ENCODE measurements at places on chromosomes 16 and 17.

GRCh38 chr17:9973669-9974447 lies 68.8 kb upstream of the RCVRN start:
- no peak for ATAC-seq

GRCh38 chr16:14018851-14019250 lies 52.3 kb upstream of the MRTFB start:
- no peak for ATAC-seq

- no peak for ATAC-seq
Measured at GRCh38 chr17:18987230-18987610, 17.3 kb downstream of the FAM83G start.

DNA sequence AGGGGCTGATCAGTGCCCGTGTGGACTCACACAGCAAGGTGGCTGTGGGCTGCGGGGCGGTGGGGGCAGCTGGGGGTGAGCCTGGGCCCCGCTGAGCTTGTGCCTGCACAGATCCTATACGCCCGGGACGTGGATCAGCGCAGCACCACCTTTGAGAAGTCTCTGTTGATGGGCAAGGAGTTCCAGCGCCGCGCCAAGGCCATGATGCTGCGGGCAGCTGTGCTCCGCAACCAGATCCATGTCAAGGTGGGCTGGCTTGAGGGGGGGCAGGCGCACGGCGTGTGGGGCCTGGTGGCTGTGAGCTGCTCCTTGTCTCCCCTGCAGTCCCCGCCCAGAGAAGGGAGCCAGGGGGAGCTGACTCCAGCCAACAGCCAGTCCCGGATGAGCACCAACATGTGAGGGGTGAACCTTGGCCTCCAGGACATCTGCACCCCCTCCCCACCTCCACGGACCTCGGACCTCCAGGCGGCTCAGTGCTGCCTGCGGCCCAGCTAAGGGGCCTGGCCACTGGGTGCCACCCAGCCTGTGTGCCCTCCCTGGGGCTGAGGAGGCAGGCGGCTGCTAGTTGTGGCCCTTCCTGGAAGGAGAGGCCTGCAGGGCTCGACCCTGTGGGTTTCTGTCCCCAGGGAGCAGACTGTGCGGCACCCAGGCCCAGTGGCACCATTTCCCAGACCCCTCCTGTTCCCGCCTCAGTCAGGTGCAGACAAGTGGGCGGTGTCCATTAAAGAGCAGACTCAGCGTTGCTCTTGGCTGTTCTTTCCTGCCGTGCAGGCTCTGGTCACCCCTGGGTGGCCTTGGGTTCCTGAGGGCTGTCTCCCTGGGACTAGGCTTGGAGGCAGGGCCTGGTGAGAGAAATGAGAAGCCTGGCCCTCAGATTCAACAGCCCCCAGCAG lies 5.3 kb downstream of the GPS1 start:
- ATAC-seq, result no peak

DNA sequence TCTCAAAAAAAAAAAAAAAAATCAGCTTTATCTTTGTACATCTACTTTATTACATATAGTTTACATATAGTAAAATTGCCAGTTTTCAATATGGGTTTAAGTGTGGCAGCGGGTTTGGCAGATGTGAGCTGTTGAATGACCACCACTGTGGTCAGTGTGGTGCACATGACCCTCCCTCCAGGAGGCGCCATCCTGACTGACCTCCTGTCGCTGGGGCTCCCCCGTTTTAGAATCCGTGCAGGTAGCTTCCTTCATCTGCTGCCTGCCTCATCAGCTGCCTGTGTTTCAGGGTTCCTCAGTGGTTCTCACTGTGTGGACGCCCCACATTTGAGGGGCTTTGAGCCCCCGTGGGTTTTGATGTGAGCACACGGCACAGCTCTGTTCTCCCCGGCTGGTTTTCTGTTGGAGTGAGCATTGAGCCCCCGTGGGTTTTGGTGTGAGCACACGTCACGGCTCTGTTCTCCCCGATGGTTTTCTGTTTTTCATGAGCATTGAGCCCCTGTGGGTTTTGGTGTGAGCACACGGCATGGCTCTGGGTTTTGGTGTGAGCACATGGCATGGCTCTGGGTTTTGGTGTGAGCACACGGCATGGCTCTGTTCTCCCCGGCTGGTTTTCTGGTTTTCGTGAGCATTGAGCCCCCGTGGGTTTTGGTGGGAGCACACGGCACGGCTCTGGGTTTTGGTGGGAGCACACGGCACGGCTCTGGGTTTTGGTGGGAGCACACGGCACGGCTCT lies 57.9 kb upstream of the ZNF750 start:
- ATAC-seq, result no peak

GRCh38 chr16:56373003-56373402 lies 52.3 kb downstream of the AMFR start:
- ATAC-seq, result no peak

DNA sequence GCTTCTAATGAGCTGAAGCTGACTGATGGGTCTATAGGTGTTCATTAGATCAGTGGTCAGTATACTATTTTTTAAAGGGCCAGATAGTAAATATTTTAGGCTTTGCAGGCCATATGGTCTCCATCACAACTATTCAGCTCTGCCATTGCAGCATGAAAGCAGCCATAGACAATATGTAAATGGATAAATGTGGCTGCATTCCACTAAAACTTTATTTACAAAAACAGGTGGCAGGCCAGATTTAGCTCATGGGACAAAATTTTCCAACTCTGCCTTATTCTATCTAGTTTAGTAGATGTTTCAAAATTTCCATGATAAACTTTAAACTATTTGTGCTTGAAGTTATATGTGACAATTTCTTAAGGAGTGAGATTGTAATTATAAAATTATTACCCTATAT lies 339.3 kb downstream of the ABCC12 start:
- ATAC-seq, result no peak

DNA sequence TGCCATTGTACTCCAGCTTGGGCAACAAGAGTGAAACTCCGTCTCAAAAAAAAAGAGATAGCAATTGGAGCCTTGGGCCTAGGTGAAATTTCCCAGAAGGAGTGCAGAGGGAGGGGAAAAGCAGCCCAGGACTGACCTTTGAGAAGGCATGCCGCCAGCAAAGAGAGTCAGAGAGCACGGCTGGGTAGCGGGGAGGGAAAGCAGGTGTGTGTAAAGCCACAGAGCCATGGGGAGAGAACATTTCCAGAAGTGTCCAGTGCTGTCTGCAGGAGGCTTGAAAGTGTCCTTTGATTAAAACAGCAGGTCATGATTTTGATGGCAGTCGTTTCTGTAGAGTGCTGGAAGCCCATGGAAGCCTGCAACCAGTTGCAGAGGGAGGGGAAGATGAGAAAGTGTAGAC lies 8.1 kb downstream of the C16orf54 start:
- ATAC-seq, result no peak

DNA sequence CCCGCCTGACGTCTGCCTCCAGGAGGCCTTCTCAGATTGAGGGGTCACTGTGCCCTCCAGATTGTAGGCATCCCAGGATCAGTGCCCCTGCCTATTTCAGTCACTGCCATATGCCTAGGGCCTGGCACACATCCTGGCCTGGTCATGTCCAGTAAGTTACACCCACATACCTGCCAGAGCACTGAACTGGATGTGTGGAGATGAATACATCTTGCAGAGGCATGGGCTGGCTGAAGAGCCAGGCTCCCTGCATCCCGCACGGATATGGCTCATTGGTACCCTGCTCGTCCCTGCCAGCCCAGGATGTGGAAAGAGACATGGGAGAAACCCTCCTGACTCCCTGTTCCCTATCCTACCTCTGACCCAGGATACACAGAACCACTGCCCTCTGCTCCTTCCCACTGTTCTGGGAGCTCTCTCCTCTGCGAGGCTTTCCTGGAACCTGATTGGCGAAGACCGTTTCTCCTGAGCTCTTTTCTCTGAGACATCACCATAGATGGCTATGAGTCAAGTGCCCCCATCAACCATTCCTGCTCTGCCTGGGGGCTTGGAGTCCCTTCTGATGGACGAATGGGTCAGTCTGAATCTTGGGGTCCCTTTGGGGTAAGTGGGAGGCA lies 40.0 kb upstream of the TAC4 start:
- ATAC-seq, result no peak

DNA sequence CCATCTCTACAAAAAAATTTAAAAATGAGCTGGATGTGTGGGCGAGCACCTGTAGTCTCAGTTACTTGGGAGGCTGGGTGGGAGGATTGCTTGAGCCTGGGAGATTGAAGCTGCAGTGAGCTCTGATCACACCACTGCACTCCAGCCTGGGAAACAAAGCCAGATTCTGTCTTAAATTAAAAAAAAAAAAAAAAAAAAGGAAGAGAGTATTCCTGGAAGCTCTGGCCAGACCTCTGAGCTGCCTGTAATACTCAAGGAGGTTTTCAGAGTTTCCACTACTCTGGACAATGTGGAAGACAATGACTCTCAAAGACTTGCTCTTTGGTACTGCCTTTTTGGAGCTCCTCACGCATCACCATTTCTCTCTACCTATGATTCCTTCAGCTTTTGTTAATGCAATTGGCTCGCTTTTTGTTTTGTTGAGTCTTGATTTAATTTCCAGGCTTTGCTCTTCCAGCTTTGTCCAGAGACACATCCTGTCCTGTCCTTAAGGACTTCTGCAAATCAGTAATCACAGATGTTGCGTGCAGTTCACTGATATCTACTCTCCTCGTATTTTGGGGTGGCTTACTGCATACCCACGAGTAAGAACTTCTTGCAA lies 10.8 kb downstream of the CHD9 start:
- ATAC-seq, result no peak

DNA sequence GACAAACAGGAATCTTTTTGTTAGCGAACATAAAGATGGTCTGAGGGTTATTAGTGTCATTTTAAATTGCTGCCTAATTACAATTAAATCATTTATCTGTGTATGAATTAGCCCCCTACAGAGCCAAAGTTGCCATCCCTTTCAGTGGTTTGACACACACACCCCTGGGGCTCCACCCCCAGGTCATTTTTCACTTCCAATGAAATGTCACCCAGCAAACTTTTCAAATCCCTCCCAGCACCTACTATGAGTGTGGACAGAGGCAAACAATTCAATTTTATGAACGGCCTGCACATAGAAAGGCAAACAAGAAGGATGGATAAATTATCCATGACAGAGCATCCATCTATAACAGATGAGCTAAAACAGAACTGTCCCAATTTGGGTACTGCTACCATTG lies 2.4 kb downstream of the MYH10 start:
- no peak for ATAC-seq

- peak; percentile 80 for ATAC-seq
Measured at GRCh38 chr17:65039336-65039988, 17.1 kb downstream of the GNA13 start.

GRCh38 chr17:9790889-9791876 lies at the start of gene DHRS7C:
DHRS7C (minus strand) TSS chr17:9791592; CDS start chr17:9791284, 308 bp downstream.
- no peak for ATAC-seq

DNA sequence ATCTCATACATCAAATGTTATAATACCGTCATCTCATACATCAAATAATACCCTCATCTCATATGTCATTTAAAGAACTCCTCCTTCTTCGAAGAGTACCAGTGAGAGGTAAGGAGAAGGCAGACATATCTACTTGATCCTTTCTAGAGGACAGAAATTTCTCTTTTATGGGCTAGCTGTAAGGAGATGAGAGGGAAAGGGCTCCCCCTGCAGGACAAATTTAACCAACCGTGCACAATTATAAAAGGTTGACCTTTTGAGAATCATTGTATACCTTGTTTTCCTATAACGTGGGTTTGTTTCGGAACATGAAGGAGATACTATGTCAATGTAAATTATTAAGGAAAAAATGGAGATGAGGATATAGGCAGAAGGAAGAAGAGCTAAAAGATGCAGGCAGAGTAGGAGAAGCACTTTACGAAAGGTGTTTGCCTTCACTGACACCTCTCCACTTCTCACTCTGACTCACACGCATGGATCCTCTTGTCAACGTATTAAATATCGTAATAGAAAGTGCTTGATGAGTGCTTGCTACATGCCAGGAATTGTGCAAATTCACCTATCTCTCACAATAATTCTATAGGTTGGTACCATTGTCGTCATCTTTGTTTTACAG lies 465.9 kb upstream of the ERCC4 start:
- no peak for ATAC-seq

- peak; percentile 53 for ATAC-seq
Measured at GRCh38 chr17:82647593-82648164, 565 bp downstream of the WDR45B start.

- peak; percentile 36 for ATAC-seq
Measured at GRCh38 chr17:48513097-48513496, 17.7 kb downstream of the HOXB1 start.

DNA sequence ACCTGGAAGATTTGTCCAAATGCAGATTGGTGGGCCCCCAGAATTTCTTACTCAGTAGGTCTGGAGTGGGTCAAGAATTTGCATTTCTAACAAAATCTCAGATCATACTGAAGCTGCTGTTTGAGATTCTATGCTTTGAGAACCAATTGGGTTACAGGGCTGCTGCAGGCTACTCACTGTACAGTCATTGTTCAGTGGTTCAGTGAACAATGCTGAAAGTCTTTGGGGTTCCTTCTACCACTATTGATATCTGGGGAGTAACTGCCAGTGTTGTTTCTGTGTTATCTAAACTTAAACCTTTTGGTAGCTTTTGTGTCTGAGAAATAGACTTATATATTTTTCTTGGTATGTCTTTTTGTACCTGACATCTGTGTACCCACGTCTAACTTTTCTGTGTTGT lies 187.5 kb downstream of the TANC2 start:
- peak; percentile 58 for ATAC-seq

DNA sequence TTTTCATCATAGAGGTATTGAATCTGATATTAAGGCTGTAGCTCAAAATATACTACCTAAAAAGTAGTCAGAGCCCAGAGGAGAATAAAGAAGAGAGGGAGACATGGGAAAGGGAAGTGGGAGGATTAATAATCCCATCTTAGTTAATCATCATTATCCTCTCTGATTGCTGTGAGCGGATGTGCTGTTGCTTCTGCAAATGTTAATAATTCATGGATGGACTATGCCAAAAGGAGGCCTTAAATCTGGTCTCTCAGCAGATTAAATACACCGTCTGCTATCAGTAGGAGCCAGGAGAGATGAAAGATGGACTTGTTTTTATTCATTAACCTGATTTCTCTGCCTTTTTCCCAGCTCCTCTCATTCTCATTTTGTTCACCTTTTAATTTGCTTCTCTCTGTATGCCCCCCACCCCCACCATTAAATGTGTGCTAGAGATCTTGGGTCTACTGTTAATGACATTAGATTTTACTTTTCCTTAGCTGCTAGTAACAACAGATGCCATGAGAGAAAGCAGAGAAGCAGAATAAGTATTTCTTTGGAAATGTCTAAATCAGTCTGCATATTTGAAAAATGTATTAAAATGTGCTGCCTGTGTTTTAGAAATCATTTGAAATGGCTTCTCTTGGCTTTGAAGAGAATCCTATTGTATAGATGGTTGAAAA lies 44.2 kb downstream of the NUP93 start:
- ATAC-seq, result no peak

GRCh38 chr16:13939821-13940220 lies 19.9 kb downstream of the ERCC4 start:
- ATAC-seq, result peak; percentile 87

DNA sequence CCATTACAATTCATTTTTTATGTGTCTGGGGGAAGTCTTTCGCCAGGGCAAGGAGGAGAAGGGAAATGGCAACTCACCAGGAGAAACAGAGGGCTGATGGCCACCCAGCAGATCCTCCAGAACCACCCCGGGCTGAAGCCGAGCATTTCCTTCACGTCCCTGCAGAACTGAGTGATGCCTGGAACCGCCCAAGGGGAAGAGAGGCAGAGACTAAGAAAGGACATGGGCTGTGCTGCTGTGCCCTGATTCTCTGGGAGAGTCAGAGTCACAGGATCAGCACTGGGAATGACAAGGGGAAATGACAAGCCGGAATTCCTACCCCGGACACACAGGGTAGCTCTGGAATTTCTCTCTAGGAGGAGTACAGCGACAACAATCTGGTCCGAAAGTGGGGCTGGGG lies 27.8 kb downstream of the SLC6A4 start:
- no peak for ATAC-seq

GRCh38 chr17:72687886-72688285 lies 404.6 kb downstream of the SLC39A11 start:
- no peak for ATAC-seq

GRCh38 chr17:63435681-63436522 lies 10.2 kb downstream of the CYB561 start:
- ATAC-seq, result no peak

Data from activated T-helper 17 cell treated with anti-CD3 and anti-CD28 coated beads, Interleukin-2, amount 50 U/mL, for 72 hours (primary cell).